ENCODE measurements at places on chromosomes 12 and 14.

- DNase-seq = no peak
These were observed 90.5 kb downstream of the MGST1 start for GRCh38 chr12:16437926-16438325.

DNA sequence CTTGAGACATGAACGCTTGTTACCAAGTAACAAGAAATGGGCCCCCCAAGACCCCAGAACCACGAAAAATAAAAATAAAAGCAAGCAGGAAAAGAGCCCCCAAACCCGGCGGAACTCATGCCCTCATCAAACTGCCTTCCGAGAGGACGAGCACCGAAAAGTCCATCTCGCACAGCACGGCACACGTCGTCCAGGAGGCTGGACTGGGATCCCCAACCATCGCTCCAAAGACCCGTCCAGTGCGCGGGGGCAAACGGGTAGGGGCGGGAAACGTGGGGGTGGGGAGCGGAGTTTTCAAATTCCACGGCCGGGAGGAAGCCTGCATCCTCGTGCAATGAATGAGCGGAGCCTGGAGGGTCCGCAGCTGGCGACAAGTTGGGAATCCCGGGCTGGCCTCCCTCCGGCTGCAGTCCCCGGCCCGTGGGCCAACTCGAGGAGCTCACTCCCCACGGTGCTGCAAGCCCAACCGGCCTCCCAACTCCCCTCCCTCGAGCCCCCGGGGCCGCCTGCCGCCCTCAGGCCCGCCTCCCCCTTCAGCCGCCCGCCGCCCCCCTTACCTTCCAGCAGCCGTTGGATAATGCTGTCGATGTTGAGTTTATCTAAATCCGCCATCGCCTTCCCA is 484 bp downstream of the PPP1CC start:
- no peak for DNase-seq

GRCh38 chr14:70281939-70282338 is 77.5 kb downstream of the COX16 start:
- peak; percentile 61 for DNase-seq

- no peak for DNase-seq
These were observed 358.8 kb downstream of the GLT1D1 start for GRCh38 chr12:129211862-129212630.

- DNase-seq = no peak
These were observed 6.4 kb downstream of the SLC6A13 start for GRCh38 chr12:256225-256624.

GRCh38 chr12:116852303-116852702 is 28.9 kb downstream of the HRK start:
- DNase-seq = no peak

- DNase-seq = no peak
These were observed 83.7 kb upstream of the BTG1 start for GRCh38 chr12:92229381-92229780.

Data from DMS79 (cell line).